ENCODE measurements at places on chromosomes 16 and 17.

- DNase-seq: no peak
Measured at GRCh38 chr17:75228847-75229246, 23.4 kb downstream of the NUP85 start.

GRCh38 chr17:40122999-40123810 is 1.4 kb downstream of the MSL1 start:
- DNase-seq: no peak

GRCh38 chr16:83779886-83780285 is 27.9 kb upstream of the HSBP1 start:
- peak; percentile 51 for DNase-seq

- DNase-seq: no peak
Measured at GRCh38 chr17:16939606-16940115, 32.3 kb downstream of the TNFRSF13B start.

DNA sequence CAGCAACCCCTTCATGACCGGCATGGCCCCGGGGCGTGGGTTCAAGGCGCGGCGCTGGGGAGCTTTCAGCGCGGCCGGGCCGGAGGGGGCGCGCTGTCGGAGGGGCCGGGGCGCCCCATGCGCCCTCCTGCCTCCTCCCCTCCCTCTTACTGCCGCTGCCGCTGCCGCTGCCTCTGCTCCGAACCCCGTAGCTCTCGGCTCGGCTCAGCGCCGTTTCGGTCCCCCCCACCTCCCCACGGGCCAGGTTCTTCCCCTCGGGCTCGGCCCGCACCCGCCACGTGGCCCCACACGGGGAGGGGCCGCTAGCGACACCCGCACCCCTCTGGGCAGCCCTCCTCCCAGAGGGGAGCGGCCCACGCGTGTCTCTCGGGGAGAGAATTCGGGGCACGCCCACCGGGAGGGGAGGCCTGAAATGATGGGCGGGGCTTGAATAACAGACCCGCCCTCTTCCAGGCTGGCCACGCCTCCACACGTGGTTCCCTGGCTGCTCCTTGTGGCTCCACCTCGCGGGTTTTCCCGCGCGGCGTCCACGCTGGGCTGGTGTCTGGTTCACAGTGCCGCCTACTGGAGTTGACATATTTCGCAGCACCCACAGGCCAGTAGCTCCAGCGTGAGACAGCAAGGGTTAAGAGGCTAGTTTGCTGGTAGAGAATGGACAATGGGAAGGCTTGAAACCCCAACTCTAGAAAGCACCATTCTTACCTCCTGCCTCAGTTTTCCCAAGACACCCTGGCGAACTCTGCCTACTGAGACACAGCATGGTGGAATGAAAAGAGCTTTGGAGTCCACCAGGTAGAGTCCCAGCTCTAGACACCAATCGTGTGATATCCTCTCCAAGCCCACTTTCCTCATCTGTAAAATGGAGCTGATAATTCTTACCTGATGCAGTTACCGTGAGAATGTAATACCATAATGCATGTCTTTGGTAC is at the start of gene KCNH4:
Gene KCNH4, minus strand, starts transcription at position 221 of the 929 bp plus-strand sequence. Its CDS starts 197 bp downstream, at position 24.
- peak; percentile 96 for DNase-seq

DNA sequence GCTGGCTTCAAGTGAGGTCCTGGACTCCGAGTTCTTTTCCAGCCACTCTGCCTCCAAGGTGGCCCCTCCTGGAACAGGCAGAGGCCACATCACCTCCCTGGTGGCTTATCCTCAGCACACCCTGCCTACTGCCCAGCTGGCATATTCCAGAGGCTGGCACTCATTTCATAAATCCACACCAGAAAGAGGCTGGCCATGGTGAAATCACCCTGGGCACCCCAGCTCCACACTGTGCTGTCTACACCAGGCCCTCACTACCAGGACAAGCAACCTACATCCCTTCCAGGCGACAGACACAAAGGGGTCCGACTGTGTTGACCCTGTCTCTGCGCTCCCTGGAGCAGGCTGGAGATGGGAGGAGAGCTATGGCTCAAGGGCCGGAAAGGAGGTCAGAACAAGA is 100.2 kb downstream of the C16orf78 start:
- DNase-seq: no peak

Data from adrenal gland (tissue), 19 donors.